ENCODE measurements at places on chromosomes 7 and 10. TPM values are rescaled to one million over a fixed set of nuclear protein-coding genes. Genes with fewer than 3 reads are reported as not detected.

The NXPH1 gene
- polyA plus RNA-seq: not detected

The A1CF gene
- not detected for polyA plus RNA-seq

The NPFFR1 gene
- 0.09 TPM for polyA plus RNA-seq

The OR2A5 gene
- polyA plus RNA-seq: not detected

The SAMD9L gene
- 4.8 TPM for polyA plus RNA-seq

The FGF8 gene
- polyA plus RNA-seq: 0.36 TPM

The LRRD1 gene
- polyA plus RNA-seq: 0.75 TPM
